ENCODE measurements at places on chromosomes 1 and 21. TPM values are rescaled to one million over a fixed set of nuclear protein-coding genes. Genes with fewer than 3 reads are reported as not detected.

DNA sequence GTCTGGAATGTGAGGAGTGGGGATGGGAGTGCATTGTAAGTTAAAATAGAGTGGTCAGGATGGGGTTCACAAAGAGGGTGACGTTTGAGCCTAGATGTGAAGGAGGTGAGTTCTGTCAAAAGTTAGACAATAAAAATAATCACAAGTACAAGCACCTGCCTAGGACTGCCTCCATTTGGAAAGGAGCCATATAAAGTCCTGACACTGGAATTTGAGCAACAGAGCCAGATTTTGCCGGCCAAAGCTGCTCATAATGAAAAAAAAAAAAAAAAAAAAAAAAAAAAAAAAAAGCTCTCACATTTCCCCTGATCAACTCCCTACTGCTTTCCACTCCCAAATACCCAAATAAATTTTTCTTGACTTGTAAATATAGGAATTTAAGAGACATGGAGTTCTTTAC lies 4.1 kb downstream of the PALMD start:
- H3K27ac ChIP-seq, result no peak overlapping the region
- no peaks in the 10 kb centered on the region for H3K36me3 ChIP-seq
- peaks cover 50% of the 10 kb centered on the region for H3K27me3 ChIP-seq
- DNase-seq, result no peak
- no peak overlapping the region for H3K4me3 ChIP-seq

GRCh38 chr21:38134084-38134873 lies 122.5 kb upstream of the KCNJ15 start:
- H3K27me3 ChIP-seq, result peaks cover 14% of the 10 kb centered on the region
- H3K4me1 ChIP-seq, result no peaks in the 10 kb centered on the region
- no peak for DNase-seq
- H3K36me3 ChIP-seq, result no peaks in the 10 kb centered on the region
- H3K27ac ChIP-seq, result no peak overlapping the region
- H3K4me3 ChIP-seq, result no peak overlapping the region

DNA sequence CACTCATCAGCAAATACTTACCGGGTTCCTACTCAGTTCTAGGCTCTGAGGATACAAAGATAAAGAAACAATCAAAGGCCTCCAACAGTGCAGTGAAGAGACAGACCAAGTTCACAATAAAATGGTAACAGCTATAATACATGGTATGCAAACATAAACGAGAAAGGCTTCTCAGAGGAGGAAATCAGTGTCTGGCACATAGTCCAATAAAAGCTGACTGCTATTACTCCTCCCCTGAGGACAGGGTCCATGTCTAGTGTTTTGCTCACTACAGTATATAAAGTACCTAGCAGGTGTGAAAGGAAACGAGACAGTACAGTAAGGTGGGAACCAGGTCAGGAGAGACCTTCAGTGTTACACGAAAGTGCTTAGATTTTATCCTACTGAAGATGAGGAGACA lies 4.3 kb downstream of the RBM34 start:
- no peaks in the 10 kb centered on the region for H3K27me3 ChIP-seq
- H3K4me3 ChIP-seq, result no peak overlapping the region
- H3K36me3 ChIP-seq, result peaks cover 42% of the 10 kb centered on the region
- no peak for DNase-seq
- H3K27ac ChIP-seq, result no peak overlapping the region
- H3K4me1 ChIP-seq, result peaks cover 30% of the 10 kb centered on the region

DNA sequence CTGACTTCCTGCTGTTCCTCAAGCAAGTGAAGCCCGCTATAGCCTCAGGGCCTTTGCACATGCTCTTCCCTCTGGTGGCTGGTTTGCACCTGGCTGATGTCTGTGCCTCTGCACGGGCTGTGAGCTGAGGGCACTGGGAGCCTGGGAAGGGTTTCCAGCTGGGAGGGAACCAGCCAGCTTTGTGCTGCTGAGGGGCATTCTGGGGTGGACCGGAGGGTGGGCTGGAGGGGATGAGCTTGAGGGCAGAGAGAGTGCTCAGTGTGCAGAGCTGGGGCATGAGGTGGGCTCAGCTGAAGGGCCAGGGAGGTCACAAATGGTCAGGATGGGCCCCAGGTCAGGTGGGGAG lies 305.7 kb downstream of the MATN1 start:
- no peak overlapping the region for H3K27ac ChIP-seq
- H3K4me1 ChIP-seq, result no peaks in the 10 kb centered on the region
- no peaks in the 10 kb centered on the region for H3K36me3 ChIP-seq
- no peak for DNase-seq
- no peak overlapping the region for H3K4me3 ChIP-seq

Gene PLA2G2A
- total RNA-seq, result not detected

Gene PRXL2B
- 25.2 TPM for total RNA-seq
